ENCODE measurements at places on chromosomes 7 and 10. TPM values are rescaled to one million over a fixed set of nuclear protein-coding genes. Genes with fewer than 3 reads are reported as not detected.

The SNCG gene
- total RNA-seq, result 17.6 TPM

The GPR37 gene
- total RNA-seq, result 0.11 TPM

The VSTM2A gene
- not detected for total RNA-seq

The PNLIPRP2 gene
- total RNA-seq, result not detected

The SFTPA1 gene
- total RNA-seq, result not detected
